NCI-H2171 (cell line): ENCODE measurements at places on chromosomes 5 and 9.

DNA sequence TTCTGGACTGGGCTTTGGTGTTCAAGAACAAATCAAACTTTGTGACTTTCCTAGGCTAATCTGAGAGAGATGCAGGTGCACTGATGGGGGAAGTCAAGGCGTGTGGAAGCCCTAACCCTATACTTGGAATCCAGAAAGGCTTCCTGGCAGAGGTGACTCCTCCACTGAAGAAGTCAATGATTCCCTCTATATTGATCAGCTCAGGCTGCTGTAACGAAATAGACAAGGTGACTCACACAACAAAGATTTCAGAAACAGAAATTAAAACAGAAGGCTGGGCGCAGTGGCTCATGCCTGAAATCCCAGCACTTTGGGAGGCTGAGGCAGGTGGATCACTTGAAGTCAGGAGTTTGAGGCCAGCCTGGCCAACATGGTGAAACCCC, 69.6 kb upstream of the GGTA1 start:
- no peak for DNase-seq

DNA sequence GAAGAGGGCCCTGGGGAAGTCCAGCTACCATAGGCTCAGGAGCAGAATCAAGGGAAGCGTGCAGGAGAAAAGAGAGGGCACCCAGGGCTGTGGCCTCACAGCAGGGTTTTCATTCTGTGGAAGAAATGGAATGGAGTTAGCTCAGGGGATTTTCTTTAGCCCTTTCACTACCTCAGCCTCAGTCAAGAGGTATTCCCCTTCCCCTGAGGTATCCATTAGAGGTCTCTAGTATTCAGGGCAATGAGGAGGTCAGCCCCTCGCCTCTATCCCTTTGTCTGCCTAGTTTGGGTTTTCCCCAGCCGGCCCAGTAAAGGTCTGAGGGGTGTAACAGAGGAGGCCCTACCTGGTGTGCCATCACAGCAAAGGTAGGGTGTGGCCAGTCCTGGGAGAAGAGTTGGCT, 21.5 kb downstream of the GFRA3 start:
- DNase-seq, result no peak

DNA sequence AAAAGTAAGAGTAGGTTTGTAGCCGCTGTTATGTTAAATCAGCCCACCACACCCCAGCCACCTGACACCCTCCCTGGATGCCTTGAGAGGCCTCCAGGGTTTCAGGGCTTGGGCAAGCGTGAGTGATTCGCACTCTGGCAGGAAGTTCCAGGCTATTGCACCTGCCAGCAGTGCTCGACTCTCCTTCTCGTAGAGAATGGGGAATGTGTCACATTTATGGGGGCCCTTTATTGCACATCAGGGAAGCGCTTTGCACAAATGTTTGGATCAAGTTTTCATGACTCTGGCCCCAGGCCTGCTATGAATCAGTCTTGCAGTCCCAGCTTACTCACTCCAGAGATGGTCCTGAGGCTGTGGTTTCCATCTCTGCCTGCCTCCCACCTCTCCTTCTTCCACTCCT, 66.1 kb upstream of the ADRA1B start:
- no peak for DNase-seq

DNA sequence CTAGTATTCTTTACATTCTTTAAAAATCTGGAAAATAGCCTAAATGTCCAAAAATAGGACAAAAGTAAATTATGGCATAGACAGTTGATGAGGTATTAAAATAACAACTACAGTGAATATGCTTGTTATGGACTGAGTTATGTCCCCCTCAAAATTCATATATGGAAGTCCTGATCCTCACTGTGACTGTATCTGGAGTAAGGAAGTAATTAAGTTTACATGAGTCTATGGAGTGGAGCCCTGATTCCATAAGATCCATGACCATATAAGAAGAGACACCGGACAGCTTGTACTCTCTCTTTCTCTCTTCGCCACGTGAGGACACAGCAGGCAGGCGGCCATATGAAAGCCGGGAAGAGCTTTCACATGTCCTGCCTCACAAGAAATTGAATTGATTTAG, 28.6 kb upstream of the C5orf58 start:
- no peak for DNase-seq

DNA sequence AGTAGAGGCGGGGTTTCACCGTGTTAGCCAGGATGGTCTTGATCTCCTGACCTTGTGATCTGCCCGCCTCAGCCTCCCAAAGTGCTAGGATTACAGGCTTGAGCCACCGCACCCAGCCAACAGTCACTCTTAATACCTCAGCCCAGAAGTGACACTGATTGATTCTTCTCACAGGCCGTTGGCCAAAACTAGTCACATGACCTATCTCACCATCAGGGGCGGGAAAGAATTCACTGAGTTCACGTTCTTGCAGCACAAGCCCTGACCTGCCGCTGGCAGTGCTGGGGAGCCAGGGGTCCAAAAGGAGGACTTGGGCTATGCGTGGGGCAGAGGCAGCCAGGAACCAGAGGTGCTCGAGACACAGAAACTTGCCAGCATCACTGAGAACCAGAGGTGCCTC, 55.0 kb upstream of the CPLX2 start:
- DNase-seq, result no peak

DNA sequence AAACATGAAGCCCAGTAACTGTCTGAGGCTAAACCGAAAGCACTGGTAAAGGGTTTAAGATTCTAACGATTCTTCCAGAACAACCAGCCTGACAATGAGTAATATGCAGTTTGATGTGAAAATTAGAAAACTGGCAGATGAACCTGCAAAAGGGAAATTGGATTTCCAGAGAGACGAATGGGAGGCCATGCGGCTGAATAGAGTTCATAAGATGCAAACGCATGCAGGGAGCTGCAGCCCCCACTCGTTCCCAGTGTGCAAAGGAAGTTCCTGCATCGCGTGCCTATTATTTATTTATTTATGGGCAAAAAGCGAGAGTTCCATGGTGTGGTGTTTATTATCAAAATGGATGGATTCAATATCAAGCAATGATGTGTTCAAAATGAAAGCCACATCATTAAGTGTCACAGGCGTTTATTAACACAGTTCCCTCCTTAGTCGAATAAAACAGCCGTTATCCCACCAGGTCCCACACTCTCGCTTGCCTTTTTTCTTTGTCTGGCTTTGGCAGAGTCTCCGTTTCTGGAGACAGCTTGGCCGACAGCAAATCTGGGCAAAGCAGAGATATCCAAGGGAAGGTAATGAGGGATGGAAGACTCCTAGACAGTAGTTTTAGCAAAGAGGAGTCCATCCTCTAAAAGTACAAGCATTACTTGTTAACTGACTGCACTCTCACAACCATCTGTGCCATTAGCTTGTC, 451.4 kb downstream of the KDM4C start:
- no peak for DNase-seq

DNA sequence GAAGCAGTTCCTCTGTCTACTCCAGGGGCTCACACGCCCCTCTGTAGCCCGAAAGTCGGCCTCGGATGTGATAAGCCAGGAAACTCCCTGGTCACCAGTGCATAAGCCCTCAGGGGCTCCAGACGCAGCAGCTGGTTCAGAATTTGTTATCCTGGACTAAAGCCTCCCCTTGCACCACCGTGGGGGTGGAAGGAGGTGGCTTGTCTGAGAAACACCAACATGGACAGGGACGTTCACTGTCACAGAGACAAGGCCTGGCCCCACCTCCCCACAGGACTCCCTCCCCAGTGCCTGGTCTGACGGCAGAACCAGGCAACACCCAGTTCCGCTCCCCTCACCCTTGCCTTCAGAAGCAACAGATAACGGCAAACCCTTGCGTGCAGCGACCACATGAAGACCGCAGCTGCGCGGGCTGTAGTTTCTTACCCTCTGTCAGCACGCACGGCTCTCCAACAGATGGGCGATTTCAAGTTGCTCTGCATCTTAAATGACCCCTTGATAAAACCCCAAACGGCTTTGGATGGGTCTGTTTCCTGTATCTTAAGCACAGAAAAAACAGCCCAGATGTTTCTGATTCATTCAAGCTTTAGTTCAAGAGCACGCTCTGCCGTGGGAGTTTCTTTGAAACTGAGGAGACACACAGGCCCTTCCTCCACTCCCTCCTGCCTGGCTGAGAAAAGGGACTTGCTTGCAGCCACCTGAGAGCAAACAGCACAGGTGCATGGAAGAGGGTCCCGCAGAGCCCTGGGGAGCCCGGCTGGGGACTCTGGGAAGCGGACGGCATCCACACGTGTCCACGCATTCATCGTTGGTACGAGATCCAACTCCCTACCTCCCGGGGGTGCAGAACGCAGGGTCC, 44.7 kb upstream of the NKD2 start:
- DNase-seq, result no peak

- no peak for DNase-seq
Measured at GRCh38 chr5:35407697-35408096, 177.4 kb upstream of the PRLR start.

DNA sequence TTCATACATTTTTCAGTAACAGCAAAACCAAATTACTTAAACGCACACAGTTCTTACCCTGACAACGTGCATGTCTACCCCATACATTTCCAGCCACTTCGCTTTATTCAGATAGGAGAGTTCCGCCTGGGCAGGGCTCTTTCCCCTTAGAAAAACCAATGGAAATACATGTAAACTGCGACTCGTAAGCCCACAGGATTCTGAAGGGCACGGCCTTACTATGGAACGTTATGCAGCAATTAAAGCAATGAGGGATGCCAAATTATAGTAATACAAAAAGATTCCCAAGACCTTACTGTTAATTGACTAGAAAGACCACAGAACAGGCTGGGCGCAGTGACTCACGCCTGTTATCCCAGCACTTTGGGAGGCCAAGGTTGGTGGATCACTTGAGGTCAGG, 64.5 kb downstream of the EPB41L4B start:
- DNase-seq, result no peak

DNA sequence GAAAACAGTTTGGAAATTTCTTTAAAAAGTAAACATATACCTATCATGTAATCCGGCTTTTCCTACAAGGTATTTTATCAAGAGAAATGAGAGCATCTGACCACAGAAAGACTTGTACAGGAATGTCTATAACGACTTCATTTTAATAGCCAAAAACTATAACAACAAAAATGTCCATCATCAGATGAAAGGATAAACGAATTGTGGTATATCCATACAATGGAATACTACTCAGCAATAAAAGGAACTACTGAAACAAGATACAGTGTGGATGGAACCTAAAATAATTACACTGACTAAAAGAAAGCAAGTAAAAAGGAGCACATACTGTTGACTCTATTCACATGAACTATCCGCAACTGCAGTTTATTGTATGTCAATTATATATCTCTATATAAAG, 1.4 kb upstream of the FTMT start:
- no peak for DNase-seq

GRCh38 chr5:139212486-139212885, 14.3 kb upstream of the SIL1 start:
- no peak for DNase-seq

DNA sequence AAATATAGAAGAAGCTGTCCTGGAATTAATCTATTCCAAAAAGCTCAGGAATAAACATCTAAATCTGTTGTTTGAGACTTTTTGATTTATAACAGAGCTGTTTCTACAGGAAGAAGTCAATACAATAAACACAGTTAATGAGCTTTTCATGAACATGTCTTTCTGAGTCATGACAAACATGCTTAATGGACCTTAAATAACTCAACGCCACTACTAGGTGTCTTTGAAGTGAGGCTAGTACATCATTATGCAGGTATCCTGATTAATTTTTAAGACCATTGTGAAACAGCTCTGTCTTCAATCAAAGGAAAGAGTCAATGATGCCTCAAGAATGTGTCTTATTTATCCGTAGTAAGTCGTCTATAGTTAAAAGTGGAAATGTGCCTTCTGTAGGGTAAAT, 131.6 kb downstream of the GABRB2 start:
- DNase-seq, result no peak
